ENCODE measurements at places on chromosomes 2 and 18. TPM values are rescaled to one million over a fixed set of nuclear protein-coding genes. Genes with fewer than 3 reads are reported as not detected.

Gene B4GALT6
- 5.6 TPM for total RNA-seq

Gene SLC4A5
- under 0.01 TPM for total RNA-seq

Gene SCTR
- not detected for total RNA-seq

Gene CRYGD
- not detected for total RNA-seq

Gene FOXI3
- total RNA-seq, result not detected

Gene ACSL3
- total RNA-seq, result 249 TPM

Gene THSD7B
- total RNA-seq, result under 0.01 TPM

Gene CXCR1
- total RNA-seq, result not detected

Gene SLC5A7
- total RNA-seq, result not detected

Gene IL36A
- total RNA-seq, result 1.0 TPM

Gene DLX1
- total RNA-seq, result 0.14 TPM

Gene TAF4B
- total RNA-seq, result 6.8 TPM

Gene AGXT
- total RNA-seq, result not detected

Gene TMEM178A
- total RNA-seq, result 0.28 TPM

Gene IL36G
- 2.6 TPM for total RNA-seq

Gene MC5R
- not detected for total RNA-seq

Gene OTOS
- not detected for total RNA-seq

Gene AAMP
- 197 TPM for total RNA-seq

Gene TMEM150A
- total RNA-seq, result 5.8 TPM

Gene TRABD2A
- total RNA-seq, result 1.4 TPM

Gene MAL
- total RNA-seq, result 4.1 TPM

Gene CACNB4
- 0.43 TPM for total RNA-seq
